ENCODE measurements at places on chromosomes 1 and 21.
A peak's percentile ranks its signal among the peaks of the same experiment; 100 is the strongest.

GRCh38 chr1:96641282-96641681 lies 80.3 kb upstream of the PTBP2 start:
- no peak for DNase-seq

DNA sequence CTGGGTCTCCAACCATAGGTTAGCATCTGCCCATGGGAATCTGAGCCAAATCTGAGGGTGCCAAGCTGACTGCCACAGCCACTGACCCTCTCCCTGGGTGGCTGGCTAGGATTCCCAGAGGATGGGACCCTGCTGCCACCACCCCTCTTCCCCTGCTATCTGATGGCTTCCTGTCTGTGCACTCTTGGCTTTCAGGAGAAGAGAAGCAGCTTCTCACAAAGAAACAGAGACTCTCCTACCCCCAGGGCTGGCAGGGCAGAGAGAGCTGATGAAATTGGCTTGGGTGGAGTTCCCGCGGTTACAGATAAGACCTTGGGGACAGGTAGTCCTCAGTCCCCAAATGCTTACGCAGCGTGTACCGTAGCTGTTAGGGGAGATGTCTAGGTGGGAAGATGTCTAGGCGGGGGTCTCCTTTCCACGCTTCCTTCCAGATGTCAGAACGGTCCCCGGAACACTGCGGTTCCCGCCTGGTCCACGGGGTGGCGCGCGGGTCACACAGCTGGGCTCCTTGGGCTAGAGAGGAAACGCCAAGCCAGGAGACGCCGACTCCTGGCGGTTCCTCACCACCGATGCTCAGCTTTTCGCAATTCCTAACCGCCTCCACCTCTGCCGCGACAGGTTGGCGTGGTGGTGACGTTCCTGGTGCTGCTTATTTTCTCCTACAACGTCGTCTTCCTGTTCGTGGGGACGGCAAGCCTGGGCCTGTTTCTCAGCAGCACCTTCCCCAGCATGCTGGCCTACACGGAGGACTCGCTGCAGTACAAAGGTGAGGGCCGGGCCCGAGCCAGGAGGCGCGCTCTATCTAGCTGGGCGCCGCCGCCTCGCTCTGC lies 40.1 kb downstream of the ELK4 start:
- peak; percentile 63 for DNase-seq

- no peak for DNase-seq
Measured at GRCh38 chr1:94624203-94624602, 82.6 kb upstream of the F3 start.

DNA sequence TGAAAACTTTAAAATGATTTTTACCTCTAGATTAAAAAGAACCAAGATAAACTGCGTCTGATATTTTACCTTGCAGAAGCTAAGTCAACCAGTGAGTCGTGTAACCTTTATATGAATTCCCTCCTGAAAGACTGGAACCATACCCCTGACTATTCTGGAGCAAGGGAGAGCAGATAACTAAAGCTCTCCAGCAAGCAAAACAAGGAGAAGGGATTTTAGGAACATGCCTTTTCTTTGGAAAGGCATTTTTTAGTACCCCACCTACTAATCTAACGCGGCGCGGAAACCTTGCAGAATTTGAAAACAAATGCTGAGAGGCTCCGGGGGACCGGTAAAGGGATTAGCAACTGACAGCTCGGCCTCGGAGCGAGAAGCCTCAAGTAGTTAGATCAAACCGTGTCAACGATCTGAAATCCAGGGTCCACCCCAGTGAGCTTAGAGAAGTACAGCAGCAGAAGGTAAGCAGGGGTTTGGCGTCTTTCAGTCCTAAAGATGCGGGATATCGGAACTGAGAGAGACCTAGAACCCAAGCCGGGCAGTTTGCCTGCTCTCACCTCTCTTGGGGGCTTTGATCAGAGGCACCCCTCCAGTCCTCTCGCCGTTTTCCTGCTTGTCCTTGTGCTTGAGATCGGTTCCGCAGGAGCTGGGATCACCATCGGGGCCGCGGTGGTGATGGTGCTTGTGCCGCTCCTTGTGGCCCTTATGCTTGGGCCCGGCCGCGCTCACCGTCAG lies 954 bp downstream of the RSBN1 start:
- DNase-seq: no peak

- DNase-seq: no peak
Measured at GRCh38 chr1:1847890-1848289, 43.0 kb downstream of the GNB1 start.

DNA sequence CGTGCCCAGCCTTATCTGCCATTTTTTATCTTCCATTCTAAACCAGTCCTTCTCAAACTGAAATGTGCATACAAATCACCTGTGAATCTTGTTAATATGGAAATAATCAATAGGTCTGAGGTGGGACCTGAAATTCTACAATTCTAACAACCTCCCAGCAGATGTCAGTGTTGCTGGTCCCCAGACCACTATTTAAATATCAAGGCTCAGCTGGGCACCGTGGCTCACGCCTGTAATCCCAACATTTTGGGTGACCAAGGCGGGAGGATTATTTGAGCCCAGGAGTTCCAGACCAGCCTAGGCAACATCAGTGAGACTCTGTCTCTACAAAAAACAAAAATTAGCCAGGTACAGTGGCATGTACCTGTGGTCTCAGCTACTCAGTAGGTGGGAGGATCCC lies 4.1 kb downstream of the UQCRHL start:
- no peak for DNase-seq

DNA sequence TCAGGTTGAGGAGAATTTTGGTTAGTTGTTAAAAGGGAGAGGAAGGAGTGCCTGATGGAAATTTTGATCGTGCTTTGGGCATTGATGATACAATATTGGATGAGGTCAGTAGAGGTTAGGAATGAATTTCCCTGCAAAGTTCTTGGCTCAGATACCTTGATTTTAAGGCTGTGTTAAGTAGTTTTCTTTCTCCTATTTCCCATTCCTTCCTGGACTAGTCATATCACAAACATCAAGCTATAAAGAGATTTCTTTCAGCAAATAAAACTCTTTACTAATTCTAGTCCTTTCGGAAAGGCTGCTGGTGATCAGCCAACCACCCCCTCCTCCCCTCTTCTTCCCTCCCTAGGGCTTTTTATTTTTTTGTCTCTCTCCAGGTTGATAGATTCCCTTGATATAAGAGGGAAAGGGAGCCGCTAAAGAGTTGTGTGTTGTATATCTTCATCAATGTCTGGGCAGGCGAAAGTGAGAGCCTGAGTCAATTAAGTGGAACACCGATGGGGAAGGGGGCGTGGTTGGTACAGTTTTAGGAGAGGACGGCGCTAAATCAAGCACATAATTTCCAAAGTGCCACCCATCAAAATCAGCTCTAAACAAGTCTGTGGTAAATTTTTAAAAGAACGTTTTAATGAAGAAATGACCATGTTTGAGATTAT lies 100.1 kb upstream of the PLXNA2 start:
- DNase-seq: no peak

GRCh38 chr1:208141610-208142192 lies 102.5 kb downstream of the PLXNA2 start:
- DNase-seq: no peak

GRCh38 chr1:100322436-100323211 lies 29.7 kb upstream of the CDC14A start:
- DNase-seq: no peak

- DNase-seq: no peak
Measured at GRCh38 chr1:156889802-156890580, 3.5 kb upstream of the PEAR1 start.

DNA sequence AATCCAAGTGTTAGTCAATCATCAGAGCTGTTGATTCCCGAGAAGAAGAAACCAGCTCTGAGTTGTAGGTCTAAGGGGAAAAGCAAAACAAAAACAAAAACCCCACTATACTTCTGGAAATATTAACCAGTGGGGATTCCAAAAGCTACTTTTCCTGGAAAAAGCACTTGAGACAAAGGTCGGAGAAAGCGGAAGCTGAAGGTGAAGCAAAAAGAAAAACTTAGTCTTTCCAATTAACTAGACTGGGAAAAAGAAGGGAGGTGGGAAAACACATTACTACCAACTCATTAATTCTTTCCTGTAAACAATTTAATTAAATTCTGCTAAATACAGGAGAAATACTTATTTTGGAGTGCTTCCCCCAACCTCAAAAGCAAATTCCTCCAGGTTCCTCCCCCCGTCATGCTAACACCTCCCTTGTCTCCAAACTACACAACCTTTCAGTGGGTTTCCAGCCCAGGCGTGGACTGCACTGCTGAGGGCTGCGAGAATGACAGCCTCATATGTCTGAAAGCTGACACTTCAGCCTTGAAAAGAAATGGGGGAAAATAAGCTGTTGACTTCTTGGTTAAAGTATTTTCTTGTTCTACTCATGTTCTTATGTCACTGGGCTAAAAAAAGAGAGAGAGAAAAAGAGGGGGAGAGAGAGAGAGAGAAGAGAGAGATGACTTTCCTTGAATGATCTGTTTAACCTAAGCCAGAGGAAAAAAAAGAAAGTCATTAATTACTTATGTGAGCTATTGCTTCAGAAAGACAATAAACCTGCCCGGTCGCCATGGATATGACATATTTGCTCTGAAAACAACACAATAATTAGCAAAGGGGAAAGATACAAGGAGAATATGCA lies 5.1 kb downstream of the CASZ1 start:
- no peak for DNase-seq

DNA sequence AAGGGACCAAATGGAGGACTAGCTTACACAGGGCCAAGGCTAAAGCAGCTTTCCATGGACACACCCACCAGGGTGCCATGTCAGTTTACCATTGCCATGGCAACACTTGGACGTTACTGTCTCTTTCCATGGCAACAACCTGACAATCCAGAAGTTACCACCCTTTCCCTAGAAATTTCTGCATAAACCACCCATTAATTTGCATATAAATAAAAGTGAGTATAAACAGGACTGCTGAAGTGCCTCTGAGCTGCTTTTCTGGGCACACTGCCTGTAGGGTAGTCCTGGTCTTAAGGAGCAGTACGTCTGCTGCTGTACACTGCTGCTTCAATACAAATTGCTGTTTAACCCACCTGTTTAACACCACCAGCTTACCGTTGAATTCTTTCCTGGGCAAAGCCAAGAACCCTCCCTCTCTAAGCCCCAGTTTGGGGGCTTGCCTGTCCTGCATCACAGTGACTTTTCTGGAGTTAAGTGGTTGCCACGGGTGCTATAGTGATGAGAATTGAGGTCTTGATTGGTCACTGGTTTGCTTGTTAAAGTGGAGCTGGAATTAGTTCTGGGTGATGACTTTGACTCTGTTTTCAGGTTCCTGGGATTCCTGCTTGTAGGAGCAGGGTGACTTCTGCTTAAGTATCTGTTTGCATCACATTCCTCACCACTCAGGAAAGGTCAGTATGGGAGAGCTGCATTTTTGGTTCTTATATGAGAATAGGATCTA lies 83.2 kb downstream of the CLDN17 start:
- no peak for DNase-seq

GRCh38 chr1:214476229-214476985 lies 75.0 kb downstream of the PTPN14 start:
- DNase-seq: no peak

DNA sequence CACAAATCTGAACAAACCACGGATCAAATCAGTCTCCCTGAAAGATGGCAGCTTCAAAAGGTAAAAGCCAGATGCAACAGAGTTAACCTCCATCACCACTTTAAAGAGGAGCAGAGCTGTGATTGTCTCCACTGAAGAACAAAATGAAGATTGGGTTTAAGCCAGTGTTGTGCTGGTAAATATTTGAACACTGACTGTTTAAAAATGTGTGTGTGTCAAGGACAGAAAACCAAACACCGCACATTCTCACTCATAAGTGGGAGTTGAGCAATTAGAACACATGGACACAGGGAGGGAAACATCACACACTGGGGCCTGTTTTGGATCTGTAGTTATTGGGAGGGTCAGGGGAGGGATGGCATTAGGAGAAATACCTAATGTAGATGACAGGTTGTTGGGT lies 83.9 kb downstream of the ST6GALNAC5 start:
- DNase-seq: no peak

- no peak for DNase-seq
Measured at GRCh38 chr1:229629261-229629660, 3.2 kb downstream of the URB2 start.

DNA sequence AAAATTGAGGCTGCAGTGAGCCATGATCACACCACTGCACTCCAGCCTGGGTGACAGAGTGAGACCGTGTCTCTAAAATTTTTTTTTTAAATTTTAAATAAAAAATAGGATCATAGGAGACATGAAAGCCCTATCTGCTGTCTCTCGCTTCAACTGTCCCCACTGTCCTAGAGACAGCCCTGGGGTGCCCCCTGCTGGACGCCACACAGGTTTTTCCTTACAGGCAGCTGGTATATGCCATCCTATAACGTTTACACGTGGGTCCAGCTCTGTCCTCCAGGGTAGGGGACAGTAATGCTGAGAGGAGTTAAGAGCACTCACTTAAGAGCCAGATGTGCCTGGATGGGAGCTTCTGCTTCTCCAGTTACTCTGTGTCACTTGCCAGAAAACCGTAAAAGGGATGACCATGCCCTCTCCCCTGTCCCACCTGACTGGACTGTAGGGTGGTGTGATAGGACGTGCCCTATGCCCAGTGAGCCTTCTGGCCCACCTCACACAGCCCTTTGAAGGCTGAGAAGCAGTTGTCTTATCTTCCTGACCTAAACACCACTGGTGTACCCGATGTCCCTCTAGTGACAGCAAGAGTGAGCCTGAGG lies 8.5 kb downstream of the FBXO2 start:
- DNase-seq: peak; percentile 55

DNA sequence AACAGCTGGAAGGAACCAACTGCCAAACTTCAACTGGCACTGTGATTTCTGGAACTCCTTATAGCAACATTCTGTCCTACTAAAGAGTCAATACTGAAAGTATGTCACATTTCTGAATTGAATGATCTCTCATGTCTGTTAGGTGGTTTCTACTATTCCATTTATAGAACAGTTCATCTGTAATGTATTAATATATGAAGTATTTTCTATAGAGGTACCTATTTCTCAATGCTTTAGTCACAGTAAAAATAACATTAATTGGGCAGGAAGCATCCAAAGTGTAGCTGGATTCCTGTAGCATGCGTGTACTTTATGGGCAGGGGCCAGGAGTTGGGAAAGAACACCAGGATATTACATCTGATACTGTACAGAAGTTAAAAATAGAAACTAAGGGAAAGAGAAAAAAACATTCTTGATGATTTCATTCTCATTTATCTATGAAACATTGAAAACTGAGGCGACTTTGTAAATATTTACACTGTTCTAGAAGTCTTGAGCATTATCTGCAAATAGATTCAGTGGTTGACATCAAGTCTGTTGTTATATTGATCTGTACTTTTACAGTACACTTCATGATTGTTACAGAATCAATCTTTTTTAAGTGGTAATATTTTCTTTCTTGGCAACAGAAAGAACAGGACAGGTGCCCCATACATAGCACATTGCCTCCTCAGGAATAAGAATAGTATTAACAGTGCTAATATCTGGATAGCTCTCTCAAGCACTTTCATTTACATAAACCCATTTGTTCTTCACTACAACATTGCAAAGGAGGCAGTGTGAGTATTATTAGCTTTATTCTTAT lies 6.2 kb upstream of the ZNF281 start:
- no peak for DNase-seq

DNA sequence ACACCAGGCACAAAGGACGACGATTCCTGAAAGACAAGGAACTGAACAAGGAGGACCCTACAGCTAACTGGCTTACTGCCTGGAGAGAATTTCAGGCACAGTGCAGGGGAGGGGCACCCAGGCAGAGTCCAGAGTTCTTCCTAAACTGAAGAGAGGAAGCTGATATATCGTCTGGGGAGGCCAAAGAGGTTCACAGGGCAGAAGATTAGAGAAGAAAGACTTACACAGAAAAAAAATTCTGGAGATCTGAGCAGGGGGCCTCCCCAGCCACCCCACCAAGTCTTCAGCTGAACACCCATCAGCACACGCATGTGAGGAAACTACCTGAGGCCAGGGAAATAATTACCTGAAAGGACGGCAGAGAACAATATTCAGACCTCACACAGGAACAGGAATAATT lies 24.6 kb downstream of the SORT1 start:
- no peak for DNase-seq

- no peak for DNase-seq
Measured at GRCh38 chr1:55209247-55209646, 5.9 kb downstream of the USP24 start.

Measured in stimulated activated CD8-positive, alpha-beta memory T cell treated with anti-CD3 and anti-CD28 coated beads, Interleukin-15, amount 100 ng/mL, for 4 hours (primary cell).